ENCODE measurements at places on chromosomes 13 and 19.

GRCh38 chr19:17747205-17748098 is 3.8 kb upstream of the FCHO1 start:
- DNase-seq, result peak; percentile 67

GRCh38 chr19:1324806-1325567 is 39.3 kb downstream of the EFNA2 start:
- DNase-seq, result peak; percentile 9

- DNase-seq, result no peak
Observed at GRCh38 chr19:49222528-49222927, 64.9 kb downstream of the TRPM4 start.

DNA sequence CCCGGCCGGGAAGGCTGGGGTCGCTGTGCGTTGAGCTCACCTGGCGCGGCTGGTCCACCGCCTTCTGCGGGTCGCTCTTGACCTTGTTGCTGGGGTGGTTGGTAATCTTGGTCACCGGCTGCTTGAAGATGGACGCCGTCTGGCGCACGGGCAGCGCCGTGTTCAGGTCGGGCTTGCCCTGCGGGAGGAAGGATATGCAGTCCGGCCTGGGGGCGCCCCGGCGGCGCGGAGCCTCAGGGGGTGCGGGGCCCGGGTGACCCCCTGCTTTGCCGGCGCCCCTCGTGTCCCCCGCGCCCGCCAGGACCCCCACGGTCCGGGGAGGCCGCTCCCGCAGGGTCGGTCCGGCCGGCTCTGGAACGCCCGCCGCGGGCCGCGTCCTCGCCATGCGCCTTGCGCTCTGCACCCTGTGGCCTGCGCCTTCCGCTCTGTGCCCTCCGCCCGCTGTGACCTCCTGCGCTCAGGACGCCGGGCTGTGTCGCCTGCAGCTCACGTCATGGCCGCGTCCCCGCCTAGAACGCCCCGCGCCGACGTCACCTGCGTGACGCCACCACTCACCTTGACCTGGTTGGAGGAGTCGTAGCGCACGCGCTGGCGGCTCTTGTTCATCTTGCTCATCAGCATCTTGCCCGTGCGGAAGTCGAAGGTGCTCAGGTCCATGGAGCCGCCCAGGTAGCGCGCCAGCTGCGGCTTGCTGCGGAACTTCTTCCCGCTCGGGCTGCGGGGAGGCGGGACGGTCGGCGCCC is 8.0 kb downstream of the MBD3 start:
- DNase-seq, result no peak

GRCh38 chr13:70375718-70376117 is 267.5 kb upstream of the KLHL1 start:
- DNase-seq, result no peak

GRCh38 chr19:29677001-29677817 is 11.9 kb downstream of the PLEKHF1 start:
- no peak for DNase-seq

DNA sequence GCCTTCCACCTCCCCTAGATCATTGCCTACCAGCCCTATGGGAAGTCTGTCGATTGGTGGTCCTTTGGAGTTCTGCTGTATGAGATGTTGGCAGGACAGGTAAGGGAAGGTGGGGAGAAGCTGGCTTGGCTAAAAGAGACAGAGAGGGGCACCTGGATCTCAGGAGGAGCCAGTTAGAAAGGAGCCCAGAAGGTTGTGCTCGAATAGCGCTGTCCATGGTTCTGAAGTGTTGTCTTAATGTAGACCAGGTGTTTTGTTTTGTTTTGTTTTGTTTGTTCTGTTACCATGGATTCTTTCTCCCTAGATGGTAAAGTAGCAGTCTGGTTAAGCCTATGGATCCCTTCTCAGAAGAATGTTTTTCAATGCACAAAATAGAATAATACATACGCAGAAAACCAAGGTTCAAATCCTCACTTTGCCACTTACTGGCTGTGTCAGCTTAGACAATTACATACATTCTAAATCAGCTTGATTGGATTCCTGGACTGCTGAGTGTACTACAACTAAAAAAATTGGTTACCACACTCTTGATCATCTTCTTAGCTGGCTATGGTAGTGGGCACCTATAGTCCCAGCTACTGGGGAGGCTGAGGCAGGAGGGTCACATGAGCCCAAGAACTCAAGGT is 5.9 kb upstream of the CACNG7 start:
- DNase-seq, result peak; percentile 45

- no peak for DNase-seq
Observed at GRCh38 chr13:60009300-60010253, 154.2 kb downstream of the DIAPH3 start.

DNA sequence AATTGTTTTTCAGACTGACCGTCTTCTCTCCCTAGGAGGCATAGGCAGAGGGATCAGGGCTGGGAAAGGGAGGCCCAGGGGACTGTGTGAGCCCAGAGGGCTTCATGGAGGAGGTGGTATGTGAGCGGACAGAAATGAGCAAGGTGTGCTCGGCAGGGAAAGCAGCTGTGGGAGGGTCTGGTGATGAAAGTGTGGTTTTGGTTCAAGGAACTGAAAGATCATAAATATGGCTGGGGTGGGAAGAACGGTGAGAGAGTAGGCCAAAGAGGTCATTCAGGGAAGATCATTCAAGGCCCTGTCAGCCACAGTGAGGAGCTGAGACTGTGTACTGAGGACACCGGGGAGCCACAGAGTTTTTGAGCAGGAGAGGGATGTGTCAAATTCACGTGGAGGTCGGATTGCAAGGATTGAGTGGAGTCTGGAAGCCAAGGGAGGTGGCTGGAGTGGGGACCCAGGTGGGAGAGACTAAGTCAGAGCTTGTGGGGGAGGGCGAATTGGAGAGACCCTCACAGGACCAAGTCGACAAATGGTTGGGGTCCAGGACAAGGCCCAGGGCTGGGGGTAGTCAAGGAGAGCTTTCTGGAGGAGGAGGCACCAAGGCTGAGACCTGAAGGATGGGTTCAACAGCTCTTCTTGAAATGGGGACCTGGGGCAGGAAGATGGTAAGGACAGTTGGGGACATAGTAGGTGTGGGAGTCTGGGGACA is 7.6 kb downstream of the PLD3 start:
- no peak for DNase-seq

DNA sequence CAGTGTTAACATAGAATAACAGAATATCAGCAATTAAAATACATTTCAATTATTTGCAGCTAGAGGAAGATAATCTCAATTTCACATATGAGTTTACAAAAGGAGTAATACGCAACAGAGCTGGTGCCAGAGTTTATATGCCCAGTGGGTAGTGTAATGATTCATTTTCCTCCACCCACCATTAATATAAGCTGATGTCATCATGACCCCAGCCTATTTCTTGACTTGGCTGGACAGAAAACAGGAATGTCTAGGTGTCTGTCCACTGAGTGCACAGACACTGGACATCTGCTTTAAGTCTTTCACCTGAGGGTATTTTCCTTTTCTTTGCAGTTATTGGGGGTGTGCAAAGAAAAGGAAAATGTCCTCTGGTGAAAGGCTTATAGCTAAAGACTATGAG is 335.5 kb downstream of the TBC1D4 start:
- DNase-seq, result no peak

Measured in HFF-Myc (cell line).